ENCODE measurements at places on chromosomes 2 and 18.

GRCh38 chr2:231299267-231299666 is 96.2 kb upstream of the B3GNT7 start:
- no peak for DNase-seq

DNA sequence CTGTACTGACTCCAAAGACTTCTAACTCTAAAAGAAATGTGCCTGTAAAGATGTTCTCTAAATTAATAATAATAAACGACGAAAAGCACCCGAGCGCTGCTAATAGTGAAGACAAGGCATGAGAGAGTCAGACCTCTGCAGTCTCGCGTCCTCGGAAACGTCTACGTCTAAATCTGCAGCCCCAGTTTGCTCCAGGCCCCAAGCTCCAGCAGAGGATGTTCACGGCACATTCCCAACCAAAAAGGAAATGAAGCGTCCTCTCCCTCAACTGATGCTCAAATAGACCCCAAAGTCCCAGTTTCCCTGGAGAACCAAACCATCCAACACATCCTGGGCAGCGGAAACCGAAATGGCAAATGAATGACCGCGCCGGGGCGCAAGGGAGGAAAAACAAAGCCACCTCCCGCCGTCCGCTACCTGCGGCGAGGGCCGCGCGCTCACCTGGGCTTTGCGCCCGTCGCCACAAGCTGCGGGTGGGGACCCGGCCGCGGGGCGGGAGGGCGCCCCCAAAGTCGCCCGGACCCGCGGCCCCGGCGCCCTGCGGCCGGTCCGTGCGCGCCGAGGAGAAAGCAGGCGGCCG is 47.1 kb upstream of the CCDC150 start:
- DNase-seq, result no peak

DNA sequence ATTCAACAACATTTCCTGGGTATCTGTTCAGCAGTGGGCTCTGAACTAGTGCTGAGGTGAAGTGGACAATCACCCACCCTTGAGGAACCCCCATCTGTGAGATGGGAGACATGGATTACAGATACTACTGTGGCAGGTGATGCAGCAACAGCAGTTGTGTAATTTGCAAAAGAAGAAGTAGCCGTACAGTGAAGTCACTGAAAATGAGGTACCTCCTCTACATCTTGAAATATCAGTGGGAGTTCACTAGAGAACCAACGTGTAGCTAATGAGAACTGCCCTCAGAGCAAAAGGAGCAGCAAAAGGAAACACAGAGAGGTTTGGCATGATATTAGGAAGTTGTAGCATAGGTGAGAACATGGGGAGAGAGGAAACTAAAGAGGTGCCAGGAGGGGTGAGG is 41.3 kb downstream of the VSNL1 start:
- no peak for DNase-seq

DNA sequence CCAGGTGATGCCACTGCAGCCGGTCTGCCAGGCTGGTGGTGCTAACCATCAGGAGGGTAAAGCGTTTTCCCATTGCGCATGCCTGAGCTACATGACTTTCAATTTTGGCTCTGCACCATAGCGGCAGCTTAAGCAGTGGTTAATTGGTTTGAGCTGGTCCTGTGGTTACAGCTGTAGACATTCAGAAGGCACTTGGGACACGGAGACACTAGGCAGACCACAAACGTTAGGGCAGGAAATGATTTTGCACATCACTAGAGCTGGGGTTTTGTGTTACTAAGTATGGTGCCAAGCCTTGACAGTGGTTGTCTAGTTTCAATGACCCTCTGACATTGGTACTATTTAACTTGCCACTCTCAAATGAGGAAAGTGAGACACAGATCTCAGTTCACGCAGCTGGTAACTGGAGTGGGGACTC is 28.9 kb upstream of the CNOT11 start:
- no peak for DNase-seq

GRCh38 chr2:241108271-241109209 is 6.5 kb upstream of the MTERF4 start:
- no peak for DNase-seq

DNA sequence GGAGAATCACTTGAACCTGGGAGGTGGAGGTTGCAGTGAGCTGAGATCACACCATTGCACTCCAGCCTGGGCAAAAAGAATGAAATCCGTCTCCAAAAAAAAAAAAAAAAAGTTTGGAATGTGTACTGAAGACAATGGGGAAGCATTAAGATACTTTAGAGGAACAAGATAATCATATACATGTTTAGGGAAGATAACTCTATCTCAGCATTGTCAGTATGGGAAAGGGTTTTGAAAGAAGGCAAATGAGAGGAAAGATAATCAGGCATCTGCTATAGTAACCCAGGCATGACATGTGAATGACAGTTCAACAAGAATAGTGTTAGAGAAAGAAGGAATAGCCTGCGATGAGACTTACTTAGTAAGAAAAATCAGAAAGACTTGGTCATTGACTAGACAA is 112.0 kb downstream of the ATAD2B start:
- DNase-seq, result no peak

GRCh38 chr2:121977326-121977725 is 221.9 kb downstream of the TSN start:
- DNase-seq, result no peak

DNA sequence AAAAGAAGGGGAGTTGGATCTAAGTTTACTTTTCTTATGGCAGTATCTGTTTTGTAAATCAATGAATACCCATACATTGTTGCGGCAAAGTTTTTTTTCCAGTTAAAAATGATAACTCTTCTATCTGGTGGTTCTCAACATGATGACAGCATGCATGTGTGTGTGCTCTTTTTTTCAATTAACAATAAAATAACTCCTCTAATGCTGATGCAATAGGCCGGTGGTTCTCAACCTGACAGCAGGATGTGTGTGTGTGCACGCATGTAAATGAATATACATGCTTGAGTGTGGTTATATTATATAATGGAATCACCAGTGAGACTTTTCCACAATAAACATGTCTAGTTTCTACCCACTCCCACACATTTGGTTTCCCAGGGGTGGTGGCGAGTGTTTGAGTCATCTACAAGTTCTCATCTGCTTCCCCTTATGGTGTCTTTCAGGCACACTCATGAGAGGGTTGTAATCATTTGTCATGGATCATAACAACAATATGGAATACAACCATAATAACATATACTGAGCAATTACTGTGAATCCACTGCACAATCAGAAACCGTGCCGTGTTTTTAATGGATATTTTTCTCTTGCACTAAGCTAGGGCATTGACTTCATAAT is 31.2 kb downstream of the PARD3B start:
- no peak for DNase-seq

- no peak for DNase-seq
Measured at GRCh38 chr2:20422402-20423271, 24.2 kb upstream of the RHOB start.

GRCh38 chr2:33927756-33928155 is 328.7 kb upstream of the FAM98A start:
- no peak for DNase-seq

- DNase-seq, result no peak
Measured at GRCh38 chr2:9274701-9275343, 68.2 kb downstream of the ASAP2 start.

DNA sequence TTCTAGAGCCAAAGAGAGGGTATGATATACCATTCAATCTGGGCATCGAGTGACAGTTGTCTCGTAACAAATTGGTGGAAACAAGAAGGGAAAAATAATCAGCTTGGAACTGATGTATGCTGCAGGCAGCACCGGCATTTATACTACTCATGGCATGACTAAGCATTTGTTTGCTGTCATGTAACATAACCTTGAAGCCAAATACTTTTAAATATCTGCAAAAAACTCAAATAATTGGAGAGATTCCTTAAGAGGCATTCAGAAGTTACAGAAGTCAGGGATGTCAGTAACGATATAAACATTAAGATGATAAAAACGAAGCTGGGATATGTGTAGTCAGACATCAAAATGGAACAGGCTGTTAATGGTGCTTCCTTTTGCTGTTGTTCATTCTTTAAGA is 157.3 kb upstream of the MMADHC start:
- no peak for DNase-seq

DNA sequence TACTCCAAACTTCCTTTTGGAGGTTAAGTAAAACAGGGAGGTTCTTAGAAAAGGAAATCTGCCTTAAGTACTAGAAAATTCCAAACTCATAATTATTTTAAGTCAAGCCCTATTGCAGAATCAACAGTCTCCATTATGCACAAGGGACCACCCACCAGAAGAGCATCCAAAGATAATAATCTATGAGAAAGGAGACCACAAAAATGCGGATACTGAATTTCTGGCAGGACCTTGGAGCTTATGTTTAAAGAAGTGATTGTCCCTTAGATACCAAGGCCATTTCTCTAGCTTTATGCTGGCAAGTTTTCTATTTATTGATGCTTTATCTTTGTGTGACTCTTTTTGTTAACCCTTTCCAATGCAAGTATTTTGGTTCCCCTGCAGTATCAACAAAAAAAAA is 404.0 kb upstream of the MMADHC start:
- DNase-seq, result no peak

DNA sequence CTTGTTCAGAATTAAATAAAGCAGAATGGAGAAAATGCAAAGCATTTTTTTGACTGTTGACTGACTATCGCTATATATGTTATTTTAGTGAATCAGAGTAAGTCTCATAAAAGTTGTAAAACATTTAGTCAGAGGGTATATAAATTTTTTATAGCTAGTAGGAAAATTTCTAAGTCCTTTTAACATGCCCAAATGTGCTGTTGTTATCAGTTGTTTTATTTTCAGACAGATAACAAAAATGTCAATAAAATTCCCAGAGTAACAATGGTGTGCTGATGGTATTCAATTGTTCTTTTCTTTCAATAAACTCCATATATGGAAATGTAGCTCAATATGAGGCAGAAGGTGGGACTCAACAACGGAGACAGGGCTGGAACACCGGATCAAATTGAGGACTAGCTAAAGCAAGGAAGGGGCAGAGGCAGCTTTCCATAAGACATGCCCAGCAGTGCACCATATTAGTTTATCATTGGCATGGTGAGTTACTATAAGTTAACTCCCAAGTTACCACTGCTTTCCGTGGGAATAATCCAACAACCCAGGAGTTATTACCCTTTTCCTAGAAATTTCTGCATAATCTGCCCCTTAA is 26.6 kb downstream of the GULP1 start:
- no peak for DNase-seq

- DNase-seq, result no peak
Measured at GRCh38 chr2:237101118-237101979, 15.7 kb downstream of the COPS8 start.

DNA sequence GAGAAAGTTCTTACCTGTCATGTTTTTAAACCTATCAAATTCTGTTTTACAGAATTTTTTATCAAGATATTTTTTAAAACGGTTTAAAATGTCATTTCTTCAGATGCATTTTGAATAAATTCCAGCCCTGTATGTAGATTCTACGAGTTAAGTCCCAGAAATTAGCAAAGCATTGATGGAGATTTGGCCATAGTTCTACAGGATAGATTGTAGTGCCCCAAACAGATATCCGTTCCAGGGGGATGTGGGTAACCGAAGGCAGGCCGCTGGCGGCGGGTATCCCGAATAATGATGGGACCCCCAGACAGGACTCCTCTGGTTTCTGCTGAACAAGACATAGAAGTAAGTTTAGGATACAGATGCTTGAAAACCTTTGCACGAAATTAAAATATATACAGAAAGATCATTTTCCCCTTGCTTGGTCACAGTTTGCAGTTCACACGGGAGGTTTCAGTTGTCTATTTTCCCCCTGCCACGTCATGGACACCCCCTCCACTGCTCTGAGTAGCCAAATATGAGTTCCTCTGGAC is 755 bp downstream of the NOL4 start:
- no peak for DNase-seq

DNA sequence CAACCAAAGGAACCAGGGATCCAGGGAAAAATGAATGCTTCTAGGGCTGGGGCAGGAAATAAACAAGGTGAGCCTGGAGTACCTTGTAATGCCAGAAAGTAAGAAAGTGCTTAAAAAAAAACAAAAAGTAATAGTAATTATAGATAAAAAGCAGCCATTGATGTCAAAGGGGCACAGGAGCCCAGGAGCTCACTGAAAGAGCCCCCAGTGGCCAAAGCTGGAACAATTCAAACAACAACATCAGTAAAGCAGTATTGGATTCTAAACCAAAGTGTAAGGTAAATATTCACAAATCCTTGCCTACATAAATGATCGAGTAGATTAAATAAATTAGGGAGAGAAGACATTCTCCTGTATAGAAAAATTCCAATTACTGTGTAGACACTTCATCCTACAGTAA is 114.3 kb upstream of the ARL4C start:
- DNase-seq, result no peak

- DNase-seq, result peak; percentile 0
Measured at GRCh38 chr2:217800433-217801114, 202.2 kb downstream of the TNS1 start.

DNA sequence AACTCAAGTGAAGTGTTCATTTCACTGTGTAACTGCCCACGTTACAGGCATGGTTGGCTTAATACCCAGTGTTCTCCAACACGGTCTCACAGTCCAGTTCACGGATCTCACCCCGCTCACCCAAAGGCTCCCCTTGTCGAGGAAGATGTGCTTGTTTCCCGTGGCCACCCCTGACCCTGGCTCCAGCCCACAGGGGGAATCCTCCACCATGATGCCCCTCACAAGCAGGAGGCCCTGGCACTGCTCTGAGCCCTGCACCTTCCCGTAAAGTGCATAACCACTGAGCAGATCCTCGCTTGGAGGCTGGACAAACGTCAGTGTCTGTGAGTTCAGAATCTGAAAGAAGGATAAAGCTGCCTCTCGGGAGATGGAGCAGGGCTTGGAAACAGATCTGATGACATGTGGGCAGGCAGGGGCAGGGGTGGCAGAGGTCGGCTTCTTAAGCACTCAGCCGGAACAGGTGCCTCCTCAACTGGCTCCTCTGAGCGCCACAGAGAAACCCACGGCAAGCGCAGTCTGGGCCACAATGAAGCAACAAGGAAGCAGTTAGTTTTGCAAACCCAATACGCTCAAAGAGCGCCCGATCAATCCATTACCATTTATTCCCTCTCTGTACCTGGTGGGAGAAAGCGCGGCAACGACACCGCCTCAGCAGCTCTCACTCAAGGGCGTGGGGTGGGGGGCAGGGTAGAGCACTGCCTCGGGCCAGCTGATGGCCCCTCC is 17.6 kb downstream of the HDAC4 start:
- DNase-seq, result no peak

GRCh38 chr2:161019311-161019710 is 140.9 kb upstream of the TANK start:
- DNase-seq, result no peak

- DNase-seq, result no peak
Measured at GRCh38 chr2:225293638-225294037, 105.9 kb upstream of the NYAP2 start.

DNA sequence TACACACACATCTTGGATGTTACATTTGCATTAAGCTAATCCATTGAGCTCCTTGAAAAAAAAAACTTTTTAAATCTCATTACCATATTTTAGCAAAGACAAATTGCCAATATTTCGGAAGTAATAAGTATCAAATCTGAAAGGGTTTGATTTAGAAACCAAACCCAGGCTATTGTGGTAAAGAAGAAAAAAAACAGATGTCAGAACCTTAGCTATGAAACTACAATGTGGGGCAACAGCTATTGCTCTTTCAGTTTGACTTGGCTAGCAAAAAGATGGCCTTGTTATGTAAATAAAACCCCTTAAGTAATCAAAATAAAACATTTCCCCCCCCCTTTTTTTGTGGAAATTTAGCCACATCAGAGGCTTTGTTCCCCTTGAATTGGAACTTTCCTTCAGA is 41.2 kb upstream of the REG3A start:
- no peak for DNase-seq

GRCh38 chr2:40304340-40304739 is 147.6 kb downstream of the SLC8A1 start:
- peak; percentile 15 for DNase-seq

Data from thoracic aorta (tissue), 2 donors.